GOT3 (cell line): ENCODE measurements at places on chromosomes 2 and 18.

DNA sequence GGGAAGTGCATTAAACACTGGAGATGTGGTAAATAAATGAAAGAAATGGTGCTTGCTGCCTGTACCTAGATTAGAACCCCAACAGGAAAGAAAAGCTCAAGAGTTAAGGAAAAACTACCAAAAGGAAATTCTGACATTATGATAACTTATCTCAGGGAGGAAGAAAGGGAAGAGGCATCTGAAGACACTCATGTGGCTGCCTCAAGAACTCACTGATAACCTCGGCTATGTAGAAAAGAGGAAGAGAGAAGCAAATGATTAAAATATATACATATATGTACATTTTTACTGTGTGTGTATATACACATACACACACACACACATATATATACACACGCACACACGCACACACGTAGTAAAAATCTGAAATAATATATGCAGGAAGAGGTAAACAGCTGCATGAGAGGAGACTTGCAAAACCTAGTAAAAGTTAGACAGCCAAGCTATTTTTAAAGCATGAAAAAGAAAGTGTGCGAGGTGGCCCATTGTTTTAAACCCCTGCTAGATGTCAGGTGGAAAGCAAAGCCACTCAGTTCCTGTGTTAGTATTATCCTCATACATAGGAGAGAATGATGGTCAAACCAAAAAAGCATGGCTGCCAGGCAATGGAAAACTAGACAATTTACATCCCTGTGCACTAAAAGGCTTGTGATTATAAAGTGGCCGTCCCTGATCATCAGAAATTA, 483.0 kb upstream of the NRP2 start:
- no peak for DNase-seq

- DNase-seq, result no peak
Observed at GRCh38 chr2:84850471-84850870, 30.4 kb downstream of the TRABD2A start.

- no peak for DNase-seq
Observed at GRCh38 chr2:175227393-175227792, 45.9 kb upstream of the ATP5MC3 start.

GRCh38 chr18:40613721-40614120, 1341.3 kb upstream of the PIK3C3 start:
- DNase-seq, result no peak

DNA sequence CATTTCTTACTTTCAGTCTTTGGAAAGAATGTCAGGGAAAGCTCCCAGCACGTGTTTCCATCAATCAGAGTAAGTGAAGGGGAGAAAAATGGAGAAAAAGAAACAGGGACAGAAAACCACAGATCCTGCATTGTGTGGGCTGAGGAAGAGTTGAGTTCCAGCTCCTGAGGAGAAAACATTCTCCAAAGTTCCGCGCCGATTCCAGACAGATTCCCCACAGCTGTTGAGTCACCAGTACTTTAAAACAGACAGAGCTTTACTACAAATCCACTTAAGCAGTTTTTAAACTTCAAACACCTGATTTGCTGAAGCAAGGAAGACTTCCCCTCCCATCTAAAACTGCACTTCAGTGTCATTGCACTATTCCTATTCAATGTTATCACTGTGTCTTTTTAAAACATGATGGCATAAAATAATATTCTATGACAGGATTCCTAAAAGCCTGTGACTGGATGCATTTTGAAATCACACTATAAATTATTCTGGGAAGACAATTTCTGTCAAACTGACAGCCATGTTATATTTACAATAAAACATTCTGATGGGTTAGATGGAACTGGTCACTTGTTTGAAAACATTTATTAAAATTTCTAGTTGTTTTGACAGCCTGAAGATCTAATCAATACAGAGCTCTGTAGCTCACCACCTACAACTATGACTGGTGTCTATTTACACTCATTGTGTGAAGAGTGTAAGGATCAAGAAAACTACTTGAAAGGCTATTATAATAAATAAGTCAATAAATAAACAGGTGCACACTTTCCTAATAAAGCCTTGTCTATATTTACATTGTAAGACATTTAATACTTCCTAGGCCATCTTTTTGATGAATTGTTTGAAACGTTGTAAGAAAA, 40.9 kb downstream of the TCF4 start:
- DNase-seq, result no peak

- no peak for DNase-seq
Observed at GRCh38 chr18:10234912-10235660, 219.3 kb upstream of the APCDD1 start.

GRCh38 chr18:57589161-57589560, 2.7 kb upstream of the FECH start:
- no peak for DNase-seq

GRCh38 chr2:47907039-47907781, 912 bp upstream of the FBXO11 start:
- DNase-seq, result no peak

- DNase-seq, result no peak
Observed at GRCh38 chr2:54321047-54321446, 65.0 kb upstream of the TSPYL6 start.

GRCh38 chr2:45044916-45045315, 35.7 kb upstream of the SIX2 start:
- no peak for DNase-seq

DNA sequence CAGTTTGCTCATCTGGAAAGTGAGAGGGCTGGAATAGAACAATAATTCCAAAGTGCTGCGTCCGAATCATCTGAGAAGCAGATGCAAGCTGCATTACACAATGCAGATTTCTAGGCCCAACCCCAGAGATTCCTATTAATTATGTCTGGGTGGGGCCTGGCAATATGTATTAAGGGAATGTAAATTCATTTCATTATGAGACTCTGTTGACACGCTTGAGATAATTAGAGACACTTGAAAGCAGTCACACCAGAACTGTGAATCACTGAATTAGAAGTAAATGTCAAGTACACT, 54.7 kb upstream of the HK2 start:
- no peak for DNase-seq

- DNase-seq, result no peak
Observed at GRCh38 chr18:2960983-2961696, 51.8 kb downstream of the LPIN2 start.

GRCh38 chr2:233964581-233964980, 47.4 kb downstream of the TRPM8 start:
- DNase-seq, result no peak

GRCh38 chr2:101405351-101405899, 18.1 kb upstream of the CREG2 start:
- DNase-seq, result no peak

DNA sequence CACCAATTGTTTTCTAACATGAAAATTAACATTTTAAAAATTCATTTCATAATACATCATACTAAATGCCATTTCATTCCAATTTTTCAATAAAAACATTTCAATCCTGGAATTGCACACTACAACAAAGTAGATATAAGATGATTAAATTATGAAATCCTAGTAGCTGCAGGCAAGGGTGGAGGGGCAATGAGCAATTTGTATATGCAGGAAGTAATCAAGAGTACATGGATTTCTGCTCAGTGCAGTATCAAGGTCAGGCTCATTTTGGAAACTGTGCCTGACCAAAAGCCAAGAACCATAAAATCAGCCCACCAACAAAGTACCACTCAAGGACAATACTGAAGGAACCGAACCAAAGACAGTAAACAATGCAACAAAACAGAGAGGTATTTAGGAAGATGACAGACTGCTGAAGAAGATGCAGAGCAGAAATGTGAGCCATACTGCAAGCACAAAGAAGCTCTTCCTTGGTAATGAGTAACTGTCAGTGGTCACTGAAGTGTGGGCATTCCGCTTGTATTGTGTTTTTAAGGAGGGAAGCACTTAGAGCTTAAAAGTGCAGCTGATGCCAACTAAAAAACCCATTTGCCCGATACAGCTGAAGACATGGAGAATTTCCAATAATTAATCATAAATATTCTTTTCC, 34.5 kb upstream of the DSEL start:
- DNase-seq, result no peak

DNA sequence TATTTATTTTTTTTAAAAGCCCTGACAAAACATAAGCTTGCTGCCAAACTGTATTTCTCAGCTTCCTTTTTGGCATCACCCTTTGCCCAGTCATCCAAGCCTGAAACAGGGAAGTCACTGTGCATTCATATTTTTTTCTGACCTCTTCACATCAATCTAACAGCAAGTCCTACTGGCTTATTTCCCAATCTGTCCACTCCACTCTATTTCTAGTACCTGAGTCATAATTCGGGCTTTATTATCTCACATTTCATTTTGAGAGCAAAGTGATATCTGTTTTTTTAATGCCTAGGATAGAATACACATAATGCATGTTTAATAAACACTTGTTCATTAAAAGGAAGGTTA, 5.1 kb downstream of the HNMT start:
- DNase-seq, result peak; percentile 2

DNA sequence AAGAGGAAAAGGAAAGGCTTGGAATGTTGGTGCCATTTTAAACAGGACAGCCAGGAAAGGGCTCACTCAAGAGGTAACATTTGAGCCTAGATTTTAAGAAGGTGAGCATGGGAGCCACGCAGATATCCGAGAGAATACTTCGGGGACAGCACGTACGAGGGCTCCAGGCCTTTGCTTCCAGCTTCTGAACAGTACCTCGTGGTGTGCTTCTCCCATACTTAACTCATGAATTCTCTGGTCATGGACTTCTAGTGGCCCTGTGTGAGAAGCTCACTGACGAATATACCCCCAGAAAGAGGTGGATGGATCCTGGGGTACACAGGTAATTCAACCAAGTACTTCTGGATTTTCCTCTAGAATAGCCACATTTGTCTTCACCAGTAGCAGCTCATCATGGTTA, 2.7 kb upstream of the VIT start:
- DNase-seq, result no peak

- DNase-seq, result no peak
Observed at GRCh38 chr2:1925516-1925915, 181.2 kb upstream of the PXDN start.

DNA sequence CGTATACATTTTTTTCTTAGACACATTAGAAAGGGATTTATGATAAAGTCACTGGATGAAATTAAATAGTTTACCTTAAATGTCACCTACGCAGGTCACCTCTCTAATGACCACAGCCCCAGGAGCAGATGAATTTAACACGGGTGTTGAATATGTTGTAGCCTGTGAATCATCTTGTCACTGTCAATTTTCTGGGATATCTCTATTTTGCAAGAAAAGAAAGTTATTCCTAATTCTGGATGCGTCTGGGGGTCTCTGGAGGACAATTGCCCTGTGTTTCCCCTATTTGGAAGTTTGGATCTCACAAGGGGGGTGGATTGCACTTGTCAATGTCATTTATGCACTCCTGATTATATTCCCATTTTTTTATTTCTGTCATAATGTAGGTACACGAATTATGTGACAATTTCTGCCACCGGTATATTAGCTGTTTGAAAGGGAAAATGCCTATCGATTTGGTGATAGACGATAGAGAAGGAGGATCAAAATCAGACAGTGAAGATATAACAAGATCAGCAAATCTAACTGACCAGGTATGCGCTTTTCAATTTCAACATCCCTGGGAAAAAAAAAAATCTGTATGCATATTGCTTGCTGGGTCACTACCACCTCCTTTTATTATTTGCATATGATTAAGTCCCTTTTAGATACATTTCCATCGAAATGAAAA, 7.7 kb downstream of the MEIS1 start:
- no peak for DNase-seq

DNA sequence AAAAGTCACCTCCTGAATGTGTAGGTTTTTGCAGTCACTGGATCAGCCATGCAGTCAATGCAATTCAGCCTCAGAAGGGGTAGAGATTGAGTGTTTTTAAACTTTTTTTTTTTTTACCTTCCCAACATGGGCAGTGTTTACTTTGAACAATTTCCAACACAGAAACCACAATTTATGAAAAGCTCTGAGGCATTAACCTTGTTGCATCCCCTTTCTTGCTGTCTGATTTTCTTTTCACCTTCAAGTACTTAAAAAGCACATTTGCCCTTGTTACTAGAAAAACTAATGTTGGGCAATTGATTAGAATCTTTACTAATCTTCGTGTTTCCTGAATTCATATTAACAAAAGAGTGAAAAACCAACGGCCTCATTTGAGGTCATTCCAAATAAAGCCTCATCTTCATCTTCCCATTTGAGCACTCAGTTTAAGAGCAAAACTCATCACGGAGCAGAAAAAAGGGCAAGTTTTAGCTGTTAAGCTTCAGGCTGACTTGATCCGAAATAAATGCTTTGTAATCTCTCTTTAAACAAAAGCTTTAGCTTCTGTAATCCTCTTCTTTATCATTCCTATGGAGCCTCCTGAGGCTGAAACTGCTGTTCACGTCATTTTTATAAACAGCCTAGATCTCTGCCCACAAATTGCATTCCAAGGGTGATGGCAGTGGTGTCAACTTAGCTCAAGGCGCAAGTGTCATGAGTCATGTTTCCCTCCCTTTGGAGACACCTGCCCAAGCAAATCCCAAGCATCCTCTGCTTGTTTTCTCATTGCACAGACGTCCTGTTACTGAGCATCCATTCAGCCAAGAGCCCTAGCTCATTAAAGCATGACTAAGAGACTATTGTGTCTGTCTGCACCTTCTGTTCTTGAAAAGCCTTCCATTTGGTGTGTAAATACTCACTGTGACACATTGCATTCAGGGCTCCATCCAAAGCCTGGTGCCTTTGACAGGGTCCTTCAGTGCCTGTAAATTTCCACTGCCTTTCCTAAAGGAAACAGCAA, 107.7 kb downstream of the HNMT start:
- DNase-seq, result no peak

DNA sequence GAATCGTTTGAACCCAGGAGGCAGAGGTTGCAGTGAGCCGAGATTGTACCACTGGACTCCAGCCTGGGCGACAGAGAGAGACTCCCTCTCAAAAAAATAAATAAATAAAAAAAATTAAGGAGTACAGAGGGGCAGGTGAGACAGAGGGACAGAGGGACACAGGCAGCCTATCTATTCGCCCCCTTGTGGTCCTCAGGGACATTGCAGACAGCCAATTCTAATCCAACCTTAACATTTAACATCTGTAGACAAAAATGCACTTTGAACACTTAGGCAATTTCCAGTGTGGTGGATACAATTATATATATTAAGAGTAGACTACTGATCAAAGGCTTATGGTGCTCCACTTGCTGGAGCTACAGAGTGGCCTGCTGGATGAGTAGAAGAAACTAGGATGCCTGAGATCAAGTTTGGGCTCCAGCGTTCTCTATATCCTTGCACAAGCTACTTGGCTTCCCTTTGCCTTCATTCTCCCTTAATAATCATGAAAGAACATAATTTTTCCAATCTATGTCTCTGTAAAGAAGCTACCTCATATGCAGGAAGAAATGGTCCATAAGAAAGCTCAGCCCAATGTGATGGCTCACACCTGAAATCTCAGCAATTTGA, 8.2 kb upstream of the SMARCAL1 start:
- DNase-seq, result peak; percentile 4

DNA sequence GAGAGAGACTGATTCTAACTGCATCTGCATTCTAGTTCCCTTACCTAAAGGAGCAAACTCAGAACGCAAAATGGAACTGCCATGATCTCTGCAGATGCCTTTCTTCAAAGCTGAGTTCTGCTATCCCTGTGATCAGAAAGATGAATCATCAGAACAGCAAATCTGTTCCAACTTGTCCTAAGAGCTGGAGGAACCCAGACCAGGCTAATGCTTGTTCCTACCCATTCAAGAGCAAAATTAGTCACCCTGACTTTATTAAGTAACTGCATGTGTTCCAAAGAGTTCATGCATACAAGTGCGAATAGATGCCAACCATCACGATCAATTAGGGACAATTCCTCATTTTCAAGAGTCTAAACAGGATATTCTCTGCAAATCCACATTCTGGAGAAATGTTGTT, 46.5 kb downstream of the MBP start:
- no peak for DNase-seq

- DNase-seq, result no peak
Observed at GRCh38 chr2:221791844-221792243, 219.7 kb upstream of the EPHA4 start.
